Activated B cell treated with CpG ODN at 0.5 μM for 24 hours (primary cell): ENCODE measurements at places on chromosomes 5 and 9. TPM values are rescaled to one million over a fixed set of nuclear protein-coding genes. Genes with fewer than 3 reads are reported as not detected.

Gene GMCL2
- total RNA-seq, result not detected in 2 replicates

Gene PPP2R2B
- total RNA-seq, result not detected in 2 replicates

DNA sequence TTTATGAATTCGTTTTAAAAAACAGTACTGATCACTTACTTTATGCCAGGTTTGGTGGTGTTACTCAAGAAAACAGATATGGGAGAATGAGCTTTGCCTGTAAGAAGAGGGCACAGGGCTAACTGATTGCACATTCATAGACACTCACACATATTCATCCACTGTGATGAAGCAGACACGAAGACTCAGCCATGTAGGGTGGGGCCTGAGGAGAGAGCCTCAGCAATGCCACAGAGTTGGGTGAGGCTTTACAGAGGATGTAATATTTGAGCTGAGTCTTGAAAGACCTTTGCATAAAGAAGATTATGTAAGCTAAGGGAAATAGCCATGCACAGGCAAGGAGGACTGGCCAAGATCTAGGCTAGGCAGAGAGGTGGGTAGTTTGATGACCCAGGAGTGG is 472.8 kb downstream of the PSAT1 start:
- no peaks in the 10 kb centered on the region for H3K36me3 ChIP-seq
- H3K27me3 ChIP-seq, result no peaks in the 10 kb centered on the region
- no peak for DNase-seq
- no peak overlapping the region for H3K4me3 ChIP-seq
- peaks cover 10% of the 10 kb centered on the region for H3K4me1 ChIP-seq

DNA sequence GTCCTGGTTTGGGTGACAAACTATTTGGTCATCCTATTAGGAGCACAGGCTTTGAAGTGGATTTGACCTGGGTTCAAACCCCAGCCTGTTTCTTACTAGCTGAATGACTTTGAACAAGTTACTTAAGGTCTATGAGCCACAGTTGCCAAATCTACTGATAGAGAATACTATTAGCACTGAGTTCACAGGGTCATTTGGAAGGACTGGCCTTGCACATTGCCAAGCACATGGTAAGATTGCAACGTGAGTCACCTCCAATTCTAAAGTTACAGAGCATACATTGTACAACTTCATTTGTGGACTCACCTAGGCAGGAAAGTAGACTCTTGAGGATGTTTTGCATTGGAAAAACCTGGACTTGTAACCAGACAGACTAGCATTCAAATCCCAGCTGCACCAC is 38.9 kb downstream of the MFAP3 start:
- H3K4me1 ChIP-seq, result no peaks in the 10 kb centered on the region
- H3K27ac ChIP-seq, result no peak overlapping the region
- DNase-seq, result no peak
- H3K27me3 ChIP-seq, result peaks cover 6% of the 10 kb centered on the region

DNA sequence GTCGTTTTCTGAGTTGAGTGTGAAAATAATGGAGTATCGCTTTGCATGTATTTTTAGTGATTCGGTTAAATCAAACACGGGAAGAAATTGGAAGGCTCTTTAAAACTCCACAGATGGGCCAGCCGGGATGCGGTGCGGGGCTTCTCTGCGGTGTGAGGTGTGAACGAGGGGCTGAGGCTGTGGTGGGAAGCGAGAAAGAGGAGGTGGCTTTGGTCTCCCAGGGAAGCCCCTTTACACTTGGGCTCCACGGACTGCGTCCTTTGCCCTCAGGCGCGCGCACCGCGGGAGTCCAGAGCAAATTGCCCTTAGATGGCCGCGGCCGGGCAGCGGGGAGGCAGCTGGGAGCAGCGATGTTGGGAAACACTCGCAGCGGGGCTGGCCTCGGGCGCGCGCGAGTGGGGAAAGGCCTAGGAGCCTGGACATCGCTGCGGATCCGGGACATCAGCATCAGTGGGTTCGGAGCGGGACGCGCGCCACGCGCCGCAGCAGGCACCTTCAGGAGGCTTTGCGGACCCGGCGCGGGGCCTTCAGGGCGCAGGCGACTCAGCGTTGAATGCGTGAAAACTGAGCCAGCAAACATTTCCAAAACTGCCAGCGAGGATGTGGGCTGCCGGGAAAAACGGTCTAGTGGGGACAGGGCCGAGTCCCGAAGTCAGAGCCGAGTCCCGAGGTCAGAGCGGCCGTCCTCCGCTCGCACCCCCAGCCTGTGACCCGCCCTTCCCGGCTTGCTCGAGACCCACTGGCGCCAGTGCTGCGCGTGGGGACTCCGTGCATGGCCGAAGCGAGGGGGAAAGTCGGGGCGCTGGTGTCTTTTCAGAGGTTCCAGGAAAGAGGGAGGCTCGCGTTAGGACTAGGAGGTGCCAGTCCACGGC is 6.5 kb downstream of the IRX1 start:
- H3K36me3 ChIP-seq, result no peaks in the 10 kb centered on the region
- H3K27ac ChIP-seq, result no peak overlapping the region
- H3K27me3 ChIP-seq, result peaks cover 48% of the 10 kb centered on the region
- no peak overlapping the region for H3K4me3 ChIP-seq
- no peaks in the 10 kb centered on the region for H3K4me1 ChIP-seq

DNA sequence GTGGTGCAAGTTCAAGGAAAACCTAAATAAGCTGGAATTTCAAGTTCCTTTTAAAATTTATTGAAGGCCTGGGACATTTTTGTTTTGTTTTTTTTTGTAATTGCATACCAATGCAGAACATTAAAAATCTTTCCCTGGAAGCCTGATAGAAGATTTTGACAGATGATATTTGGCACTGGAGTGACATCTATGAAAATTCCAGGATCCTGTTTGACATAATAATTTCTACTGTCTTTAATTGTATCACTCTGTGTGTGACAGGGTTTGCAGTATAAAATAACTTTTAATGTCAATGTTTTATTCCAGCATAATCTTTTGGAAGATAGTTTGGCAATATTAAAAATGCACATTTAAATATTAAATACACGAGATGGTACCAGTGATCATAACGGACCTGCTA is 514.2 kb upstream of the ACO1 start:
- no peak overlapping the region for H3K4me3 ChIP-seq
- no peaks in the 10 kb centered on the region for H3K36me3 ChIP-seq
- no peaks in the 10 kb centered on the region for H3K27me3 ChIP-seq
- DNase-seq, result no peak
- no peak overlapping the region for H3K27ac ChIP-seq
- no peaks in the 10 kb centered on the region for H3K4me1 ChIP-seq

- H3K27me3 ChIP-seq, result no peaks in the 10 kb centered on the region
- H3K4me3 ChIP-seq, result peak overlapping the region; percentile 71
- peak; percentile 78 for DNase-seq
- peak overlapping the region; percentile 85 for H3K27ac ChIP-seq
Measured at GRCh38 chr5:68433923-68434879, 218.6 kb downstream of the PIK3R1 start.

- peaks cover 3% of the 10 kb centered on the region for H3K4me1 ChIP-seq
- DNase-seq, result no peak
- no peaks in the 10 kb centered on the region for H3K36me3 ChIP-seq
Measured at GRCh38 chr5:149576021-149576420, 5.3 kb upstream of the ARHGEF37 start.

- no peak overlapping the region for H3K4me3 ChIP-seq
- H3K36me3 ChIP-seq, result peaks cover 87% of the 10 kb centered on the region
- peaks cover 23% of the 10 kb centered on the region for H3K4me1 ChIP-seq
- no peak for DNase-seq
- H3K27ac ChIP-seq, result no peak overlapping the region
Measured at GRCh38 chr5:143304836-143305475, 98.5 kb downstream of the NR3C1 start.

GRCh38 chr5:97297704-97298091 is 114.7 kb upstream of the RIOK2 start:
- H3K4me3 ChIP-seq, result no peak overlapping the region
- H3K36me3 ChIP-seq, result peaks cover 2% of the 10 kb centered on the region
- no peaks in the 10 kb centered on the region for H3K4me1 ChIP-seq
- DNase-seq, result no peak
- H3K27ac ChIP-seq, result no peak overlapping the region

DNA sequence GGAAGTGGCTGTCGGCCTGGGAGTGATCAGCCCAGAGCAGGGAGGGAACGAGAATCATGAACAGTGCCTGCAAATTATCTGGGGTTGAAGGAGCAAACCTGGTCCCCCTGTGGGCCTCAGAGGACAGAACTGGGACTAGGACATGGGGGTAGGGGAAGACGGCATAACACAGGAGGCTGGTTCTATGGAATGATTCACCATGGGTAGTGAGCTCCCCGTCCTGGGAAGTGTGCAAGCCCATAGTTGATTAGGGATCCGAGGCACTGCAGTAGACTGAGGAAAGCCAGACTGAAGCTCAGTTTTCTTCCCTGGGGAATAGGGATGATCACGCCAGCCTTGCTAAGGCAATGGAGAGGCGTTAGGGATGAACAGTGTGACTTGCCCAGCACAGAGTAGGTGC is 5.6 kb downstream of the ADGRD2 start:
- no peak overlapping the region for H3K4me3 ChIP-seq
- no peak for DNase-seq
- H3K27ac ChIP-seq, result no peak overlapping the region
- no peaks in the 10 kb centered on the region for H3K36me3 ChIP-seq
- peaks cover 24% of the 10 kb centered on the region for H3K27me3 ChIP-seq

- H3K4me1 ChIP-seq, result no peaks in the 10 kb centered on the region
- no peak overlapping the region for H3K27ac ChIP-seq
- peaks cover 75% of the 10 kb centered on the region for H3K36me3 ChIP-seq
- no peak for DNase-seq
Measured at GRCh38 chr5:77431286-77431685, 60.8 kb downstream of the WDR41 start.

GRCh38 chr5:107275333-107275732 is 395.4 kb downstream of the EFNA5 start:
- DNase-seq, result no peak
- peaks cover 2% of the 10 kb centered on the region for H3K27me3 ChIP-seq
- no peaks in the 10 kb centered on the region for H3K4me1 ChIP-seq
- H3K36me3 ChIP-seq, result no peaks in the 10 kb centered on the region
- no peak overlapping the region for H3K27ac ChIP-seq

DNA sequence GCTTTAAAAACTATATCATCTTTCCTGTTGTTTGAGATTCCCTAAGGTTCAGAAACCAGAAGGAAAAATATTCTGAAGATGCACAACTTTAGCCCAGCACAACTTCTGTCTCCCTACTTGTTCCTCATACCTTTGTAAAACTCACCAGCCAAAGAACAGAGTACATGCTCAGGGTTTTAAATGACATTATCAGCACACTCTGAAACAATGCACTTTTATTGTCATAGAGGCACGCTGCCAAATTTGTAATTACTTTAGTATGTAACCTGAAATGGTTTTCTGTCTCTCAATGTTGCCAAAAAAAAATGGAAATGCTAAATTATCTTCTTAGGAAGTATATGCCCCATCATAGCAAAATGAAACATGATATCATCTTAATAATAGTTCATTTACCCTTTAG is 383.6 kb upstream of the CDH6 start:
- no peaks in the 10 kb centered on the region for H3K4me1 ChIP-seq
- H3K4me3 ChIP-seq, result no peak overlapping the region
- DNase-seq, result no peak
- H3K36me3 ChIP-seq, result no peaks in the 10 kb centered on the region
- no peak overlapping the region for H3K27ac ChIP-seq
- H3K27me3 ChIP-seq, result no peaks in the 10 kb centered on the region
